ENCODE measurements at places on chromosomes 3 and 15.

DNA sequence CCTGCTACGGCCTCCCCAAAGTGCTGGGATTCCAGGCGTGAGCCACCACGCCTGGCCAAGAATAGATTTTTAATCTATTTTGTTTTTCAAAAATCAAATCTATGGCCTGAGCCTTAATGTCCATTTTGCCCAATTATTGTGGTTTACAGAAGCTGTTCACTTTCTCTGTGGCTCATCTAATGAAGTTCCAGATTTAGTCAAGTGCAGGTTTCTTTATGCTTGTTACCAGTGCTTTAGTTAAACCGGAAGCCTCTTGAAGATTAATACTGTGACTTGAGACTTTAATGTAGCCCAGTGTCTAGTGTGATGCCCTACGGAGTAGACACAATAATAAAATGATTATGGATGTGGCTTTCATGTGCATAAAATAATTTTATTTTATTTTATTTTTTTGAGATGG lies 16.5 kb upstream of the EDEM1 start:
- DNase-seq, result no peak

DNA sequence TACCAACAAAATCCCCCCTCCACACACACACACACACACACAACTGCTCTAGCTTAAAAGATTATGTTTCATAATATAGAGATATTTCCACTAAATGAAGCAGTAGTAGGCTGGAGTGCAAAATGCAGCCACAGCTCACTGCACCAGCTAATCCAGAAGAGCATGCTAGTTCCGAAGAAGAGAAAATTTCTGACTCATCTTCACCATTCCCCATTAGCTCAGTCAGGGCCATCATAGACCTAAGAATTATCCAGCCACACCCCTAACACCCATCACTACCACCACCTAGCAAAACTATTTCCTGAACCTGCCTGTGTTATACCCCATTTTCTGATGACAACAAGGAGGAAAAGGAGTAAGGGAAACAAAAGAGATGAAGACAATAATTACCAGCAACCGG lies 67.1 kb upstream of the UBE2E2 start:
- DNase-seq, result no peak

DNA sequence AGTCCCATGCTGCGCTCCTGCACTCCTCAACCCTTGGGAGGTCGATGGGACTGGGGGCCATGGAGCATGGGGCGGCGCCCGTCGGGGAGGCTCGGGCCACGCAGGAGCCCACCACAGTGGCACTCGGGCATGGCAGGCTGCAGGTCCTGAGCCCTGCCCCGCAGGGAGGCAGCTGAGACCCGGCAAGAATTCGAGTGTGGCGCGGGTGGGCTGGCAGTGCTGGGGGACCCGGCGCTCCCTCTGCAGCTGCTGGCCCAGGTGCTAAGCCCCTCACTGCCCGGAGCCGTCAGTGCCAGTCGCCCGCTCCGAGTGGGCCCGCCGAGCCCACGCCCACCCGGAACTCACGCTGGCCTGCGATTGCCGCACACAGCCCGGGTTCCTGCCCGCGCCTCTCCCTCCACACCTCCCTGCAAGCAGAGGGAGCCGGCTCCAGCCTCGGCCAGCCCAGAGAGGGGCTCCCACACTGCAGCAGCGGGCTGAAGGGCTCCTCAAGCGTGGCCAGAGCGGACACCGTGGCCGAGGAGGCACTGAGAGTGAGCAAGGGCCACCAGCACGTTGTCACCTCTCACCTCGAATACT lies 200.3 kb downstream of the ROBO2 start:
- no peak for DNase-seq

DNA sequence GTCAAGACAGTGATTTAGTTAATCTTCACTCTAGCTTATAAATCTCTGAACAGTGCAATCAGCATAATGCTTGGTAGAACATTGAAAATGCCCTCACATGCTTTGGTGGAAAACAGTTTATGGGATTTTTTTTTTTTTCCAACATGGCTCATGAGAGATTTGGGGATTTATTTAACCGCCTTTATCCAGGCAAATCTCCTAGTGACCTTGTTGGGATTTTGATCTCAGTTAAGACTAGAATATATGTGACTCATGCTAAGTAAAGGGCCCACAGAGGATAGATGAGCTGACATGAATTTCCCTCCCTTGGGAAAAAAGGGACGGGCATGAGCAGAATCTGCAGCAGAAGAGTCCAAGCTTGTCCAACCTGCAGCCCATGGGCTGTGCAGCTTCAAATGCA lies 18.7 kb downstream of the LRTM1 start:
- no peak for DNase-seq

DNA sequence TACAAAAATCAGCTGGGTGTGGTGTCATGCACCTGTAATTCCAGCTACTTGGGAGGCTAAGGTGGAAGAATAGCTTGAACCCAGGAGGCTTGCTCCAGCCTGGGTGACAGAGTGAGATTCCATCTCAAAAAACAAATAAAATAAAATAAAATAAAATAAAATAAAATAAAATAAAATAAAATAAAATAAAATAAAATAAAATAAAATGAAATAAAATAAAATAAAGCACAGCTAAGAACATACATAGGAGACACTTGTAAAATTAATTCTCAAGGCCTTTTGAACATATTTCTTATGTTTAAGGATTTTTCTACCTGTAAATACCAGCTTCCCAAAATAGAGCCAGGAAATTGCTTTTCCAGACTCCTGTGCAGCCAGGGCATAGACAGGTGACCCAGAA lies 703.0 kb downstream of the ZPLD1 start:
- DNase-seq, result no peak

DNA sequence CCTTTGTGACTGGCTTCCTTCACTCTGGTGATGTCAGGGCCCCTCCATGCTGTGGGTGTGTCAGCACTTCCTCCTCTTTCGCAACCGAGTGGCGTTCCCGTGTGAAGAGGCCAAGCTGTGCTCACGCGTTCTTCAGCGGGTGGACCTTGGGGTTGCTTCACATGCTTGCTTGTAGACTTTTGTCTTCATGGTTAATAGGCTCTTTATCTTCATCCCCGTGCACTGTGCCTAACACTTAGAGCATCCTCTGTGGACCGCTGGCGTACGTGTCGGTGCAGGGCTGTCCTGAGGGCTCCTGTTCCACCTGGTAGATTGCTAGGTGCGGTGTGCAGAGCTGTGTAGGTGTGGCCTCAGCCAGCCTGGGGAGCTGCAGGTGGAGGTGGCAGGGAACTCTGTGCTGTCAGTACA lies 182.3 kb downstream of the OR4M2 start:
- no peak for DNase-seq

GRCh38 chr3:63661242-63661641 lies 8.8 kb downstream of the SNTN start:
- no peak for DNase-seq

DNA sequence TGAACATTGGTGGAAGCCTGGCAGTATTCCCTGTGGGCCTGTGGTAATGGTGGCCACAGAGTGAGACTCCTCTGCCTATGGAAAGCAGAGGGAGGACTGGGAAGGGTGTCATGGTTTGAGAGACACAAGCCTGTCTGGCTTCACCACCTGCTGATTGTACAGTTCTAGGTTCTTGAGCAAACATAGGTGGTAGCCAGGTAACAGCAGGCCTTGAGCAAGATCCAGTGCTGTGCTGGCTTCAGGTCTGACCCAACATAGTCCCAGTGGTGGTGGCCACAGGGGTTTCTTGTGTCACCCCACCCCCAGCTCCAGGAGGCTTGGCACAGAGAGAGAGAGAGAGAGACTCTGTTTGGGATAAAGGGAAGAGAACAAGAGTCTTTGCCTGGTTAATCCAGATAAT lies 22.7 kb upstream of the KPNA4 start:
- no peak for DNase-seq

DNA sequence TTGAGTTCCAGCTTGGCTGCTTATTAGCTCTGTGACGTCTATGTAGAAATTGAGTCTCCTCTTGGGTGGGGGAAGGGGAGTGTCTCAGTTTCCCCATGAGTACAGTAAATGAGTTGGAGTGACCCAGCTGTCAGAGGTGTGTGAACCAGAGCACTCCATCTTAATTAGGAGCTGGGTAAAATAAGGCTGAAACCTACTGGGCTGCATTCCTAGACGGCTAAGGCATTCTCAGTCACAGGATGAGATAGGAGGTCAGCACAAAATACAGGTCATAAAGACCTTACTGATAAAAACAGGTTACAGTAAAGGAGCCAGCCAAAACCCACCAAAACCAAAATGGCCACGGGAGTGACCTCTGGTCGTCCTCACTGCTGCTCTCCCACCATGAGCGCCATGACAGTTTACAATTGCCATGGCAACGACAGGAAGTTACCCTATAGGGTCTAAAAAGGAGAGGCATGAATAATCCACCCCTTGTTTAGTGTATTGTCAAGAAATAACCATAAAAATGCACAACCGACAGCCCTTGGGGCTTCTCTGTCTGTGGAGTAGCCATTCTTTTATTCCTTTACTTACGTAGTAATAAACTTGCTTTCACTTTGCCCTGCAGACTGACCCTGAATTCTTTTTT lies 222.4 kb downstream of the CACNA2D3 start:
- DNase-seq, result no peak

DNA sequence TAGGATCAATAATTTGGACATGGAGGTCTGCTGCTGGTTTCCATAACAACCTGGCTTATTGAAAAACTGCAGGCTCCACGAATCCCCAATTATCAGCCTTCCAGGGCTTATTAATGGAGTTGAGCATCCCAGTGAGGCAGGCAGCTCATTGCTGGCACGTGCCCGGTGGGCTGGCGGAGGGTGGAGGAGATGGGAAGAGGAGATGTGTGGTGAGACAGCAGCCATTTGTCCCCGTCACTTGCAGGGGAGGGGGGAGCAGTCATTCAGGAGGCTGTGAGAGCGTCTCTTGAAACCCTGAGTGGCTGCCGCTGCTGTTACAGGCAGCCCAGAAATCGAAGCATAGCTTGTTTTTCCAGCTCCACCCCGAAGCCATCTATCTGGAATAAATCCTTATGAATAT lies 70.6 kb downstream of the GAP43 start:
- no peak for DNase-seq

- DNase-seq, result no peak
These were observed 22.8 kb downstream of the C2CD4A start for GRCh38 chr15:62089616-62090015.

Measured in activated CD4-positive, CD25-positive, alpha-beta regulatory T cell treated with anti-CD3 and anti-CD28 coated beads, Interleukin-2, amount 50 U/mL, for 16 hours (primary cell).